Fibroblast of villous mesenchyme (primary cell): ENCODE measurements at places on chromosomes 2 and 18. TPM values are rescaled to one million over a fixed set of nuclear protein-coding genes. Genes with fewer than 3 reads are reported as not detected.
A peak's percentile ranks its signal among the peaks of the same experiment; 100 is the strongest.

NYAP2 gene
- not detected in 2 replicates for total RNA-seq

DNA sequence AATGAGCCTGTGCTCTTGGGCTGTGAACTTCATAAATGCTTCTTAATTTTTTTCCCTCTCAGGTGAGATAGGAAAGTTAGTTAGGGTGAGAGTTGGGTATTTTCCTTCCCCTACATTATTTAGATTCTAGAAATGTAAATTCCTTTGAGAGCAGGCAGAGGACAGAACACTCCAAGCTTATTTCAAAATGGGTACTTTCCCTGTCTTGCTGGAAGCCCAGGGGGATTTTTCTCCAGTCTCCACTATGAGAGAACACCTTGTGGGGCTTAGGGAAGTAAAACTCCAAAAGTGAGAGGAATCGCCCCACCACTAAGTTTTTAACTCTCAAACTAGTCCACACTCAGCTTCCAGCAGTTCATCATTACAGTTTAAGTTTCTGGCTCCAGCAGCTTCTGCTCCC, 253.2 kb upstream of the CTAGE1 start:
- DNase-seq, result no peak

DNA sequence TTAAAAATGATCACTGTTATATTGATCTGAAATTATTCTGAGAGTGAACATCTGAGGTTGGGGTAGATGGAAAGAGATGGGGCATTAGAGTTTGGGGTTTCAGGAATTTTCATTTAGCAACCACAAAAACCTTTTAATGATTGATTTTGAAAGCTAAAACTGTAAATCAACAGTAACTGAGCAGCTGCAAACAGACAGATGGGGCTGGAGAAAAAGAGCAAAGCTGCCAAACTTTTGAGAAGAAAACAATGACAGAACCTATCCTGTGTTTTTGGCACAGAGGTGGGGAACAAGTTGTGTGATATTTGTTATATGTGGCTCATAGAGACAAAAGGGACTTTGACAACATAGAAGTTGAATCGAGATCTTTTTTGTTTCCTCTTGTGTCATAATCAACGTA, 415.8 kb upstream of the DSEL start:
- DNase-seq, result no peak

DUSP19 gene
- total RNA-seq, result 1.6 and 5.6 TPM in 2 replicates

DNA sequence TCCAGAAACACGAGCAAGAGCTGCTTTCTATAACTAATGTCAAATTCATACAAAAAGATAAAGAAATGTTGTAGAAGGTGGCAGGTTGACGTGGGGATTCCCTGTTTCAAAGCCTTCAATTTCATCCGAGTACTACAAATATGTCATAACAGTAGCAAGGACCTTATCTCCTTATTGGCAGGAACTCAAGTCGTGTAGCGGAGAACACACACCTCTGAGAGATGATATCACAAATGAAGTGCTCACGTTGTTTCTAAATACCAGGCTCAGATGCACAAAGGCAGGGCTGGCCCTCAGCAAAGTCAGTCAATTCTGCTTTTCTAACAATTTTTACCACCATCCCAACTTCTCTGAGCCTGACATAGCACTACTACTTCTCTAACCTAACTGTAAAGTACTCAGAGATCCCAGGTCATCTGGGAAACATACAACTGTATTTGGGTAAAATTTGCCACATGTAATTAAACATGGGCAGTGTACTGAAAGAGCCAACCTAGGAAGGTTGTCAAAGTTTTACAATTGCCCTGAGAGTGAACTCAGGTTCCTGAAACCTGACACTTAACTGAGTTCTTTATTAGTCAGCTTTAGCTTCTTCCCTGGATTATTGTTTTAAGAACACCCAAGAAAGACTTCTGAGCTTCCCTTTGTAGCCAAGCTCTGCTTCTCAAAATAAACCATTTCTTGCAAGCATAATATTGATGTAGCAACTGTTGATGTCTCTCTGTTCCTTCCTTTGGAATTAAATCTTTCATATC, 813.7 kb upstream of the ACVR2A start:
- DNase-seq, result peak; percentile 78
